ENCODE measurements at places on chromosomes 12 and 14. TPM values are rescaled to one million over a fixed set of nuclear protein-coding genes. Genes with fewer than 3 reads are reported as not detected.

HSPA2 gene
- 5.5 TPM for total RNA-seq

IRAK3 gene
- total RNA-seq: 9.4 TPM

ASCL1 gene
- total RNA-seq: not detected

PTPRR gene
- total RNA-seq: 0.74 TPM

SYCP3 gene
- under 0.01 TPM for total RNA-seq

RNASE2 gene
- not detected for total RNA-seq
